ENCODE measurements at places on chromosomes 16 and 17.

DNA sequence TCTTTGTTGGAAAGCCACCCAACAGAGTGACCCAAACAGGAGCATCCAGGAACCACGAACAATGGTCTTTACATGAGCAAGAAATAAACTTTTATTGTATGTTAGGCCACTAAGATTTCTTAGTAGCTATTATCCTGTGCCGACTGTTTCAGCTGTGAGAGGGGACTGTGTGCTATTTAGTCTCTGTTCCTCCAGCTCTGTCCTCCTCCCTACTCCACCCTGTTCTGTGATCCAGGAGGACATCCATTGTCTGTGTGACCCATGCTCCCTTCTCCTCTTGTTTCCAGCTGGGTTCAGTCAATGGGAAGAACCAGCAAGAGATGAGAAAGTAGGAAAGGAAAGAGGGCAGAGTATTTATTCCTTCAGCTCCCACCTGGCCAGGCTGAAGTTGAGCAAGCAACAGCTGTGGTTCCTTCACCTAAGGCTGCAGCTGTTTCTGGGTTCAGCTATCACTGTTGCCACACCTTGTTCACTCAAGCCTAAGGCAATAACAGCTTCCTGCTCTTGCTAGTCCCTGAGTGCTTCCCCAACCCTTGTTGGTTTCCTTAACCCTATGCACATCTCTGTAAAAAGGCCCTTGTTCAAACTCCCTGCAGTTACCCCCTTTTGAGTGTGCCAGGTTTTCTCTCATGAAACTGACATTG lies 14.9 kb upstream of the B4GALNT2 start:
- no peak for DNase-seq

GRCh38 chr17:10807704-10808128 lies 3.8 kb upstream of the TMEM238L start:
- DNase-seq: no peak

DNA sequence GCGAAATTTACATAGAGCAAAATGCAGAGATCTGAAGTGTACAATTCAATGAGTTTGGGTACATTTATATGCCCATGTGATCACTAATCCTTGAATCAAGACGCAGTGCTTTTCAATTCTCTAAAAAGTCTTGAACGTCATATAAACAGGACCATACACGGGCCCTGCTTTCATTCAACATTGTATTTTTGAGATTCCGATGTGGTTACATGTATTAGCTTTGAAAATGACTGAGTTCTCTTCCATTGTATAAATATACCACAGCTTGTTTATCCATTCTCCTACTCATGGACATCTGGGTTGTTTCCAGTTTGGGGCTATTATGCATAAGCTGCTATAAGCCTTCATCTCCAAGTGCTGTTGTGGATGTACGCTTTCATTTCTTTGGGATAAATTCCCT lies 45.5 kb downstream of the ZCCHC14 start:
- DNase-seq: no peak

DNA sequence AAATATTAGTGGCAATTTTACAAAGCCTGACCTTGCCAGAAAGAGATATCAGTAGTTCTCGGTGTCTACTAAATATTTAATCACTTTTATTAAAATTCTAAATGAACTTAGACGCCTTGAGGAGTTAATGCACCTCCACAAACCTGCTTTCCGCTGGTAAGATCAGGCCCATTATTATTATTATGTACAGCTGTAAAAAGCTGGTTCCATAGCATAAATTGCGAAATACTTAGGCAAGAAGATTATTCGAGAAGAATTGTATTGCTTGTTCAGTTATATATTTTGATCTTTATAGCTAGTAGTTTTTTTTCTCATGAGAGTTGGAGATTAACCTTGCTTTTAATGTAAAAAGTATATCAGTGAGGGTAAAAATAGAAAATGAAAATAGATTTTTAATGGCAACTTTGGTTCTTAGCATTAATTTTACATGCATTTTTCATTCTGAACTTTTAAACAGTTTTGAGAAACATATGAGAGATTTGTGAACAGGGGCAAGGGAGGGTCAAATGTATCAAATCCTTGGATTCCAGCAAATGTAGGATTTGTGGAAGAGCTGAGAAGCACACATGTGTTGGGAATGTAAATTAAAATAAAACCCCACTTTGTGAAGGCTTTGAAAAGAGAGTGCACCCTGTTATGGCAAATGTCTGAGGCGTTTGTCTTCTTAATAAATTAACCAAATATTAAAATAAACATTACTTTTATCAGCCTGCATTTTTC lies 250.4 kb upstream of the TBX2 start:
- no peak for DNase-seq

DNA sequence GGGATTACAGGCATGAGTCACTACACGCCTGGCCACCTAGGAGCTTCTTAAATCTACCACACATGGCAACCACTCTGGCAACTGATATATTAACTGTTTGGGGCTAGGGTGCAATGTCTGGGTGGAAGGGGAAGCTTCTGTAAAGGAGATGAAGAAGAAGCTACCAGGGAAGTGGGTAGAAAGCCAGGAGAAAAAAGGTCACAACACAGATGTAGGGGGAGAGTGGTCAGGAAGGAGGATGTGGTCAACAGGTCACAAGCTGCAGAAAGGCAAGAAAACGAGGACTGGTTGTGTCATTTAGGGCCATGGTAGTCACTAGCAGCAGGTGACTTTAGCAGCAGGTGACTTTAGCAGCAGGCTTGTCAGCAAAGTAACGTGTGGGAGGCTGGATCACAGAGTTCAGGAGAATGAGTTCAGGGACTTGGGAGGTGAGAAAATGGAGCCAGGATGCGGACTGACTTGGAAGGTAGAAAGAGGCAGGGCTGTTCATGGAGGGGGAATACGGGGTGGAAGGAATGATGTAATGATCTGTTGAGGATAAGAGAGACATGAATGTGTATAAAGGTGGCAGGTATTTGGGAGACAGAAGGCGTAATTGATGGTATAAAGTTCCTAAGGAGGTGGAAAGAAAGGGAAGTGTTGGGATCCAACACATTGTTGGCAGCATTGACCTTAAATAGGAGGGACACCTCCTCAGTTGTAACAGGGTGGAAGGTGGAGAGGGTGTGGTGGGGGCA lies 16.3 kb upstream of the WFIKKN2 start:
- DNase-seq: no peak

DNA sequence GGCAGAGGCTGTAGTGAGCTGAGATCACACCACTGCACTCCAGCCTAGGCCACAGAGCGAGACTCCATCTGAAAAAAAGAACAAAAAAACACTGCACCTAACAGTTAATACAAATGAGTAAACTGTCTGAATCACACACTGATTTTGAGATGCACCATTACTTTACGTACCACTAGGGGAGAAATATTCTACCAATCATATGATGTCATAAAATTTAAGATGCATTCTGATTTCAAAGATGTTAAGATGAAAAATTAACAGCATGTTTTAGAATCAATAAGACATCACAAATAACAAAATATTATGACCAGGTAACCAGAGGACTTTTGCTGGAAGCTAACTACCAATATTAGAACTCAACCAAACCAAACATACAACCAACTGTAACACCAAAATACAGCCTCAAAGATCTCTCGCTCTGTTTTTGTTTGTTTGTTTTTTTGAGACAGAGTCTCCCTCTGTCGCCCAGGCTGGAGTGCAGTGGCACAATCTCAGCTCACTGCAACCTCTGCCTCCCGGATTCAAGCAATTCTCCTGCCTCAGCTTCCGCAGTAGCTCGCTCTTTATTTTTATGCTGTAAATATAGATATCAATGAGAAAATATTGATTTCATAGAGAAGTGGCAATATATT lies 31.6 kb downstream of the GLG1 start:
- DNase-seq: no peak

DNA sequence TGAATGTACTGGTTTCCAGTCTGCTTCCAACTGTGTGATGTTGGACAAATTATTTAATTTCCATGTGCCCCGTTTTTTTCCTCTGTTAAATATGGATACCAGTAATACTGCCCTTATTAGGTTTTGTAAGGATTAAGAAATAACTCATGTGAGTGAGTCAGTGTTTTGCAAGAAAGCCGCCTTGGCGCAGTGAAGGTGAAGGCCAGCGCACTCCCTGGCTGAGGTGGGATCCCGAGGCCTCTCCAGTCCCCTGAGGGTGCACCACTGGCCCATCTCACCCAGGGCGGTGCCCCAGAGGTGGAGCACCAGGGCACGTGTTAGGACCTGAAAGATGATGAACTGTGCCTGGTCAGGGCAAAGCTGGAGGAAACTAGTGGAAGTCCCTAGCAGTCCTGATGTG lies 43.5 kb downstream of the PHKB start:
- no peak for DNase-seq

DNA sequence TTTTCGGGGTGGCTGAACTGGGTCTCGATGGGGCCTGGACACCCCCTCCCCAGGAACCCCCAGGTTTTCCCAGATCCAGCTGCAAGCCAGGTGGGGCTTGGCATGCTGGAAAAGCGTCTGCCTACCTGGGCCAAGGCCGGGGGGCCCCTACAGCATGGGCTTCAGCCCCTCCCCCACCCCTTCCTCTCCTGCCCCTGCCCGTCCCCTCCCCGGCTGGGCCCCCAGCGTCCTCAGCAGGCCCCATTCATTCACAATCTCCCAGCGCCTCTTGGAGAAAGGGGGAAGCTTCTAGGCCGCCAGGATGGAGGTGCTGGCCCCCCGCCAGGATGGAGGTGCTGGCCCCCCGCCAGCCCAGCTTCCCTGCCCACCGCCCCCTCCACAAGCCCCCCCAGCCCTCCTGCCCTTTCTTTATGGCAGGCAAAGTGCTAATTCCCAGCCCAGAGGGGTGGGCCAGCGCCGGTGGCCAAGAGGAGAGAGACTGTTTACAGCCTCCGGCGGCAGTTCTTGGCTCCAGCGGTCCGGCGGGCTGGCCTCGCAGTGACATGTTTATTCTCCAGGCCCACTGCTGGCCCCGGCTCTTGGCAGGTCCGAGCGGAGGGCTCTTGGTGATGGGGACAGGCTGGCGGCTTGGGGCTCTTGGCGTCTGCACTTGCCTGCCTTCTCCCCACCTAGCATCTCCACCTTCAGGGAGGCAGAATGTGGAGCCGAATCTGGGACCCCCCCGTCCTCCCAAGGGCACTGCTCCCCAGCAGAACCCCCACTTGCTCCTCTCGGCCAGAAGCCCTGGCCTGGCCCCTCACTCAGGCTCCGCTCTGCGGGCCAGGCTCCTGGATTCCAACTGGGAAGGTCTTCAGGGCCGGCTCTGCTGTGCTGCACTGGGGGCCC lies 94.4 kb upstream of the CIBAR2 start:
- no peak for DNase-seq

DNA sequence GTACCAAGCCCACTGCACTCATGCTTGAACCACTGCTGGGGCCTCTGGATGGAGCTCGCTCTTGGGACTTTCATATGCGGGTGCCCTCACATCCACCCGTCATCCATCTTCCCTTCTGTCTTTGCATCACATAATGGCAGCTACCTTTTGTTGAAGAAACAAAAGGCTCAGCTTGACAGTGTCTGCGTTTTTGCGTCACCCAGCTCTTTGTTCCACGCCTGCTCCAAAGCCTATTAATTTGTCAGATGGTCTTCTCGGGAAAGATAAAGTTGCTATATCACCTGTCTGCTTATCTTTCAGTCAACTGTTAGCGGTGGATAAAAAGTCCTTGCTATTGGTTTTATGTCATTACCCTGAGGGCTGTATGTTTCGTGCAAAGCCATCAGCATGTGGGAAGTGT lies 18.1 kb upstream of the BCO1 start:
- DNase-seq: no peak

- DNase-seq: no peak
Measured at GRCh38 chr16:73058616-73059409, 10.9 kb upstream of the ZFHX3 start.

DNA sequence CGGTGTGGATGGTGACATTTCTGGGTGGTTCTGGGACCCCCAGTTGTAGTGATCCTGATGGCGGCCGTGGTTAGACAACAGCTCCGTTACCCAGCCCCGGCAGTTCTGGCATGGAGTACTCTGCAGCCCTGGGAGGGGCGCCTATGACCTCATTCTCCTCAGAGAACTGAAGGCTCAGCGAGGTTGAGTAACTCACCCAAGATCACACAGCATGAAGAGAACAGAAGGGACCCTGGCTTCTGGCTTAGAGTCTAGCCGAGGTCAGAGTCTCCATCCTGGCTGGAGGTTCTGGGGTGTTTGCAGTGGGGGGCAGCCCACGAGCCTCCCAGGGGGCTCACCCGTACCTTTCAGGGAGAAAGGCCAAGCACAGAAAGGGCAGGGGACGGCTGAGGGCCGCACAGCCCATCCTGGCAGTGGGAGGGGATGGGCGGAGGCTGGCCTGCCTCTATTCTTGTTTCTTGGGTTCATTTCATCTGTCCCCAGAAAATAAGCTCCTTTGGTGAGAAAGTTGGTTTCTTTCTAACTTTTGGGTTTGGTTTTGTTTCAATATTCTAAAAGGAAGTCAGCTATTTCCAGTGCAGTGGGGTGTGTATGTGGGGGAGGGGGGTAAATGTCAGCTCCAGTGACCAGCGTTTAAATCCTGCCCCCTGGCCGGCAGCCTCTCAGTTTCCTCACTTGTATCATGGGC lies 13.2 kb downstream of the ZFPM1 start:
- DNase-seq: no peak

GRCh38 chr17:75920045-75920560 lies 15.4 kb upstream of the MRPL38 start:
- no peak for DNase-seq

- DNase-seq: no peak
Measured at GRCh38 chr16:1984347-1985225, 593 bp downstream of the GFER start.

DNA sequence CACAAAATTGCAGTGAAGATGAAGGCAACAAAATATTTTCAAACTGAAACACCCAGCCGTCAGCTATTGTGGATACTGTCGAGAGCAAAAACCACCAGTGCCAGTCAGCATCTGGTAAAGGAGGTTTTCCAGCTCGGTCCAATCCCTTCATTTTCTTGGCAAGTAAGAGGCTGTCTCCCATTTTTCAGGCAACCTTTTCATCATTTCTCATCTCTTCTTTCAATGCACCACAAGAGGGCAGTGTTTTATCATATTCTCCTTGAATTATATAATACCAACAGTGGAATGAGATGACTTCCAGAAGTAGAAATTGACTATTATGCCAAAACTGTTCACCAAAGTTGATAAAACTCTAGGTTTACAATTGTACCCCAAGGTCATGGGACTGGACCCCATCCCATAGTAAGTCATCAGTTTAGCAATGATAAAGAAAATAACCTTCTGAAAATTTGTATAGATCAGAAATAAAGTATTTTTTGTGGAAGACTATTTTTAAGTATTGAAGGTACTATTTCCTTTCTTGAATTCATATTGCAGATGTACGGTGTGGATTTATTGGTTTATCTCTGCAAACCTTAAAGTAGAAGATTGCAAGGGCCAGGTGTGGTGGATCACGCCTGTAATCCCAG lies 16.8 kb downstream of the NQO1 start:
- no peak for DNase-seq

- no peak for DNase-seq
Measured at GRCh38 chr17:77995146-77995852, 36.8 kb downstream of the TNRC6C start.

Data from stimulated activated CD4-positive, alpha-beta T cell treated with anti-CD3 and anti-CD28 coated beads, TNF-alpha, amount 100 ng/mL, for 4 hours (primary cell).